ENCODE measurements at places on chromosomes 5 and 9.

DNA sequence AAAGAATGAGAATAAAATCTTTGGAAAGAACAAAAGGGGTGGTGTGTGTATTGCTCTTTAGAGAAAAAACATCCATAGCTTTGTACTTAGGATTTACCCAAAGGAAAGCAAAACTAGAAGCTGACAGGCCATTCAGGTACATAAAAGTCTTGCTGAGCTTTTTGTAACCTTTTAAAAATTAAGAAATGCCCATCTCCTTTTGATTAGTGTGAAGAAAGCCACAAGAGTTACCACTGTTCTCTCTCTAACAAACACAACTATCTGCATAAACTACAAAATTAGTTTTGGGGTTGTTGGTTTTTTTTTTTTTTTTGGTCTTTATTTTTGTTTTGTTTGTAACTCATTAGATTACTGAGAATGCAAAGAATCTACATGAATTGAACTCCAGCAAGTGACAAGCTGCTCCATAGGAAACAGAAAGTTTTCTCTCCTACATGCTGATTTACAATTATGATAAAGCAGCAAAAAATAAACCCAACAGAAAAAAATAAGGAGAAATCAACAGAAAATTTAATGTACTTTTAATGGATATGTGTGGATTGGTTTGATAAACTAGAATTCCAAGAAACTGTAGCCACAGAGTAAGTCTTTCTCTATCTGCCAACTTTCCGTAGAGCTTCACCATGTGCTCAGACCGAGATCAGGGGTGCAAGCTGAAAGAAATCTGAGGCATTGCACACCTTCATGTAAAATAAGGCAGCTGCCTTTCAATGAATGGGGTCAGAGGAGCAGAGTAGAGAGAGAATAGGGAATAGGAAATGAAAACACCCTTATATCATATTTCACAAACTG lies 12.3 kb downstream of the BAAT start:
- no peak for DNase-seq

GRCh38 chr5:72166070-72166979 lies 59.0 kb downstream of the MAP1B start:
- no peak for DNase-seq

DNA sequence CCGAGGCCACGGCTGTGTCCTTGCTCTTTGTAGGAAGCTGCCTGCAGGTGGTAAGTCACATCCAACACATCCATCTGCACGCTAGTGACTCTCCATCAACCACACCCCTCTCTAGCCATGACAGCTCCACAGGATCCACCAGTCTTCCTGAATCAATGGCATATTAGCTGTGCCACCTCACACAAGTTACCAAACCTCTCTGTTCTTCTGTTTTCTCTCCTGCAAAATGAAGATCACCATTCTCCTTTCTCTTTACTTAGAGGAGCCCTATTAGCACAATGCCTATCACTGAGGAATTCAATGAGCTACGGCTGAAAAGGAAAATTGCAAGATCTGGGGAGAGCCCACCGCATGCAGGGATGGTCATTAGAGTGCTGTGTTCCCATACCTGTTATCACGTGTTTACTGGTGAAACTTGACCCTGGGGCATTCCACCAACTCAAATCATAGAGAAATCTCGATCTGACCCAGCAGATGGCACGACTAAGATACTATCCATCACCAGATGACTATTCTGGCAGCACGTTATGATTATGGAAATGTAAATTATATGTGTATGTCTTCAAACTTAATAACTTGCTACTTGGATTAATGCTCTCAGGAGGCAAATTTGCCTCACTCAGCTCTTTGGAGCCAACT lies 20.9 kb downstream of the WHRN start:
- no peak for DNase-seq

DNA sequence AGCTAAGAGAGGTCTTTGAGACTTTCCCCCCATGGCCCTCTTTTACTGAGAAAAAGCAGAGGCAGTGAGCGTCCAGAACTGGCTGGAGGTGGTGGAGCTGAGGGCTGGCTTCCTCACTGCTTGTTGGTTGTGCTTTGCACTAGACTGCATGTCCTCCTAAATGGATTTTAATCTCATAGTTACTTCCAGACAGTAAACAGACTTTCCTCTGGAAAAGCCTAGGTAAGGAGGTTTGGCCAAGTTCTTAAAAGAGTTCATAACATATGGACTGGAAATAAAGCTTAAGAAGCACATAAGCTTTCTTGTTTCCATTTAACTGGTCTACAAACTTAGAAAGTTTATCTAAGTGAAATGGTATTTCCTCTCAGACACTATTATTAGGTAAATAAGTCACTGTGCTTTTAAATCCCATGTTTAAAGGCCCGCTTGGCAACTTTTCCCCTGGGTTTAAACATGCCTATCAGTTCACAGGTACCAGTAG lies 2.0 kb downstream of the ASPN start:
- no peak for DNase-seq

DNA sequence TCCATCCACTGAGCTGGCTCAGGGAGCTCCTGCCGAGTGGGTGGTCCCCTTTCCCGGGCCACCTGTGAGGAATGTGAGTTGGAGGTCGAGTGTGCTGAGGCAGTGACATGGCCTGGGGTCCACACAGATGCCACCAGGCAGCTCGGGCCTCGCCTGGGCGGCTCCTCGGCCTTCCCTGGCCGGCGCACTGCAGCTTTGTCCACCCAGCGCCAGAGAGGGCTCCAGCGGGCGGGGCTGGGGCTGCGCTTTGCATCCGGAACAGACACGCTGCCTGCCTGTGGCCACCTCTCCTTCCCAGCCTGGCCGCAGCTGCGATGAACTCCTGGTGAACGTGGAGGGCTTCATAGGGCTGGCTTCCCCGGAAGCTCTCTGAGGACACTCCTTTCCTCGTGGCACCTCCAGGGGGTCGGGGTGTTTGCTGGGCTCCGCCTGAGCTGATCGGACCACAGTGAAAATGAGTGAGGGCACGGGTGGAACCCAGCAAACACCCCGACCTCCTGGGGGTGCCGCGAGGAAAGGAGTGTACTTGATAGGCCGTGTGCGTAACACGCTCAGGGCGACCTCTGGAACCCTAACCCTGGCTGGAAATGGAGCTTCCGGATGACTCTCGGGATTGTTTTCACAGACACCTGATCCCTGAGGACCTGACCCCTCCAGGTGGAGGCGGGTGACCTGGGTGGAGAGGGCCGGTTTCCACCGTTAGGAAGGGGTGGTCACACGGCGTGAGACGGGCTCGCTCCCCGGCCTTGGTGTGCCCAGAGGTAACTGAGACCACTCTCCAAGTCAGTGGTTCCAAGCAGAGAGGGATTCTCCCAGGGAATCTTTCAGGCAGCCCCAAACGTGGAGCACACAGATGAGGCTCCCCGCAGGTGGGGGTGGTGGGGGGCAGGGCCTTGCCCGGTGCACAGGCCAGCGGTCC lies 31.8 kb upstream of the RXRA start:
- DNase-seq: no peak

DNA sequence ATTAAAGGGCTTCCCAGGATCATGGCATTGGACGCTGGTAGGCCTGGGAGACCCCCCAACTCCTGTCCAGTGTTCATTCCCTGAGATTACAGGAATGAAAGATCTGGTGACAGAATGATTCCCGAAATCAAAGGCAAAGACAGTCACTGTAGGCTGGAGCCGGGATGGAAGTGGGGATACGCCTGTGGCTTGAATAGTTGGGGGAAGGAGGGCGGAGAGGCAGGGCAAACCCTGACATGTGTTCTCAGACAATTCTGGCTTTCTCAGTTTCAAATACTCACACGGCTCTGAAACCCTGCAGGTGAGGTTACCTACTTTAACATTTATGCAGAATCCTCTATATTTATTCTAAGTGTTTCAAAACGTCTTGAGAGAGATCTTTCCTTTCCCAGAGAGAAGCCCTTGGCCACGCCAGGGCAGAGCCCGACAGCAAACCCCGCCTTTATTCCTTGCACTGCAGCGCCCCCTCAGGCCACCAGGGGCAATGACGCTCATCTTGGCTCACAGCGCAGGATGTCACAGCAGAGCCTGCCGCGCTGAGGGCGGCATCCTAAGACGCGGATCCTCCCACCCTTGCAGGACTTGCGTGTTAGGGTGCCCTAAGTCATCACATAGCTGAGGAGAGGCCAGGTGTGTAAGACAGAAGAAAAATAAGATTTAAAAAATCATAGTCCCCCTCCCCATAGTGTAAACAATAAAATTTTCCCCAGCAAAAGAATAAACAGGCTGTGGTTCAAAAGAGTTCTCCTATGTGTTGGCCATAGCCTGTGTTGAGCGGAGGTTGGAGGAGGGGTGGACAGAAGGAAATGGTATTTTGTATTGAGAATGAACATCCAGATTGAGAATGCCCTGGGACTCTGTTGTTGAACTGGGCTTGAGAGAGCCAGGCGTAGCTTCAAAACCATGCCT lies 284.5 kb downstream of the NTRK2 start:
- peak; percentile 56 for DNase-seq

DNA sequence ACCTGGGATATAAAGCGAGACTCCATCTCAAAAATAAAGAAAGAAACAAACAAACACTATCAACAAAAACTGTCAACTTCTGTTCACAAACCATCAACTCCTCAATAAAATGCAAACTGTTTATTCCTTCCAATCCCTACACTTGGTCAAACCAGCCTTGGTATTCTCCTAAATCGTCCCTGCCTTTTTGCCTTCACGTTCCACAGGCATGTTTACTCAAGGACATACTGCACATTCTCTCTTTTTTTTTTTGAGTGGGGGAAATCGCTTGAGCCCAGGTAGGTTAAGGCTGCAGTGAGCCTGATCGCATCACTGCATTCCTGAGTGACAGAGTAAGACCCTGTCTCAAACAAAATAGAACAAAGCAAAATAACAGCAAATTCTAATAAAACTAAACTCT lies 13.0 kb downstream of the UBAP2 start:
- DNase-seq: no peak

DNA sequence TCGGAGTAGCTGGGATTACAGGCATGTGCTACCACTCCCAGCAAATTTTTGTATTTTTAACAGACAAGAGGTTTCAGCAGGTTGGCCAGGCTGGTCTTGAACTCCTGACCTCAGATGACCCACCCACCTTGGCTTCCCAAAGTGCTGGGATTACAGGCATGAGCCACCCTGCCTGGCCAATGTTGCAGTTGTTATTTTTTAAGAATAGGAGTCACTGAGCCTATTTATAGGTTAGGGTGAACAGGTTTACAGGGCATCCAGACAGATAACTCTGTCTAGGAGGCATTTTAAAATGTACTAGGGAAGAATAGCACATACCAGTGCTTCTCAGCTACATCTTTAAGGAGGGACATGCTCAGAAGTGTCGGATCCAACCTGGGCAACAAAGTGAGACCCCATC lies 60.1 kb upstream of the BNC2 start:
- no peak for DNase-seq

DNA sequence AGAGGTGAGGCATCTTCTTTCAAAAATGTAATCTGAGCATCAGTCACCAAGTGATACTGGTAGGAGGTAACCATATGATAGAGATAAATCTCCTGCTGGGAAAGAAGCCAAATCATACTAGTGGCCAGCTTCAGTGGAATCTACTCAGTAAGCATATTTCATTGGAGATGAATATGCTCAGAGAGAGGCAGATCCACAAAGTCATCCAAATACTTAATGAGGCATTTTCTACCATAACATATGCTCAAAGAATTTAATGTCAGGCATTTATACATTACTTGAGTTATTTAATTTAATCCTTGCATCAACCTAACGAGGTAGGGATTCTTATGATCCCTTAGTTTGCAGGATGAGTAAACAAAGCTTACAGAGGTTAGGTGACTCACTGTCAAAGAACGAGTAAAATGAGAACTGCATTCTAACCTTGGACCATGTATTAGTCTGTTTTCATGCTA lies 50.9 kb upstream of the DMRTA1 start:
- DNase-seq: no peak

GRCh38 chr5:19751326-19751725 lies 236.7 kb downstream of the CDH18 start:
- no peak for DNase-seq

GRCh38 chr9:133701321-133701980 lies 36.7 kb downstream of the SARDH start:
- DNase-seq: no peak

DNA sequence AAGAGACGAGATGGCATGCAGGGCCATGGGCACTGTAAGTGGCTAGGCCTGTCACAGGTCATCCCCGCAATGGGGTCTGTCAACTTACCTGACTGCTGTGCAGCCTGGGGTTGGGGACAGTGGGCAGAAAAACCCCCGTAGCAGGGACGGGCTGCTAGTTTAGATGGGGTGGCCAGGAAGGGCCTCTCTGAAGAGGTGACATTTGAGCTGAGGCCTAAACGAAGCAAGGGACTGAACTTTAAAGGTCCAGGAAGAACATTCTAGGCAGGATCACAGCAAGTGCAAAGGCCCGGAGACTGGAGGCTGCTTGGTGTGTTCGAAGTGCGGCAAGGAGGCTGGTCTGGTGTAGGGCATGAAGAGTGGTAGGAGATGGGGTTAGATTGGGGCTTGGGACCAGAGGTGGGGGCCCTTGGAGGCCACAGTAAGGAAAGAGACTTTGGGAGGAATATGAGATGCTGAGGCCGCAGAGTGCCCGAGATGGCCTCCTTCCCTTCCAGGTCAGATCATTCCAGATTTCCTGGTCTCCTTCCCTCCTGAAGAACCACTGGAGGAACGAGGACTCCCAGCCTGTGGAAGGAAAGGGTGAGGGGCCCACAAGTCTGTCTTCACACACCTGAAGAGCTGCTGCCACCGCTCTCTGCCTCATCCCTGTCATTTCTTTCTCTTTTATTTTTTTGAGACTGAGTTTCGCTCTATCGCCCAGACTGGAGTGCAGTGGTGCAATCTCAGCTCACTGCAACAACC lies 37.9 kb upstream of the SH3PXD2B start:
- no peak for DNase-seq

DNA sequence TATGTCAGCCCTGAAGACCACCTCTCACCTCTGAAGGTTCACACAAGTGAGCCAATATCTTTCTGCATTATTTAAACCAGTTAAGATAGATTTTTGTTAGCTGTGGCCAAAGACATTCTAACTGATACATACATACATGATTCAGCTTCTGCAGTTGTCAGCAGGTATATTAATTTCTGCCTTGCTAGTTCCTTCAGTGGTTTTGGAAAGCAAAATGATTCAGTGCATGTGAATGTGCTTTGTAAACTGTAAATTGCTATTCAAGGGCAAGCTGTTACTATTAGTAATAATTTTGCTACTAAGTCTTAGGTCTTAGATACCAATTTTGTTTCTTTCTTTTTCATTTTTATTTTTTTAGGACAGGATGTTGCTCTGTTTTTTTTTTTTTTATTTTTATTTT lies 89.2 kb upstream of the ERBIN start:
- DNase-seq: no peak

DNA sequence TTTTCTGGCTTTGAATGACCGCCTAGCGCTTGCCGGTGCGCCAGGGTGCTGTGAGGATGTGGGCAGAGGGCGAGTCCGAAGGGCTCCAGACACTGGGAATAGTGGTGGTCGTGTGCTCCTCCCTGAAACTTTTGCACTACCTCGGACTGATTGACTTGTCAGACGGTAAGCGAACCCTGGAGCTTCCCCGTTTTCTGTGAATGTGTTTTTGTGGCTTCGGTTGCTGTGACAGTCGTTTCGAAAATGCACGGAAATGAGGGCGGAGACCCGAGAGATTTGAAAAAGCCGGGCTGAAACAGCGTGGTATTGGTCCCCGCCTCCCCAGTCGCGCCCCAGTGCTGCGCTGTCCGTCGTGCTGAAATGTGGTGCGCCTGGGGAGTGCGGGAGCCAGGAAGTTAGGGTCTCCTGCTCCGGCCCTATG lies 102.5 kb upstream of the GABRP start:
- DNase-seq: no peak
